ENCODE measurements at places on chromosomes 2 and 18.

- no peak for DNase-seq
These were observed 41.9 kb downstream of the ZNF521 start for GRCh38 chr18:25310045-25310444.

GRCh38 chr18:76497021-76497420 lies 2.0 kb upstream of the ZNF516 start:
- no peak for DNase-seq

DNA sequence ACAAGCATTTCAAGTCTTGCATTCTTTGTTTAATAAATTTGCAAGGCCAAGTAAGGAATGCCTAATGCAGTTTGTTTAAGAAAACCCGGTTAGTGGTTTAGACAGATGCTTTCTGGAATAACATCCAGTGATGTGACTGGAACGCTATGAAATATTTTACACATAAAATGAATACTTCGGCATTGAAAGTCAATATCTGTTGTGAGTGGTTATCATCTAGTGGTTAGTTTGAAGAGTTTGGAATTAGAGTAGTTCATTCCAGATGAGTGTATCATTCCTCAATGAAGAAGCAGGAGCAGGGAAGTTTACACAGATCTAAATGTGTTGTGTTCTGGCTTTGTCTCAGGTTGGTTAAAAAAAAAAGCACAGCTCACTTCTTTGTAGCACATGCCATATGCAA lies 608.0 kb upstream of the PIK3C3 start:
- DNase-seq = peak; percentile 64

GRCh38 chr2:72142570-72143440 lies 4.9 kb downstream of the CYP26B1 start:
- DNase-seq = peak; percentile 95

GRCh38 chr18:58639751-58640427 lies 11.0 kb upstream of the ALPK2 start:
- DNase-seq = no peak

- DNase-seq = no peak
These were observed 4.8 kb downstream of the CWC22 start for GRCh38 chr2:180002198-180002770.

GRCh38 chr18:50820901-50821520 lies 1.2 kb upstream of the MRO start:
- no peak for DNase-seq

DNA sequence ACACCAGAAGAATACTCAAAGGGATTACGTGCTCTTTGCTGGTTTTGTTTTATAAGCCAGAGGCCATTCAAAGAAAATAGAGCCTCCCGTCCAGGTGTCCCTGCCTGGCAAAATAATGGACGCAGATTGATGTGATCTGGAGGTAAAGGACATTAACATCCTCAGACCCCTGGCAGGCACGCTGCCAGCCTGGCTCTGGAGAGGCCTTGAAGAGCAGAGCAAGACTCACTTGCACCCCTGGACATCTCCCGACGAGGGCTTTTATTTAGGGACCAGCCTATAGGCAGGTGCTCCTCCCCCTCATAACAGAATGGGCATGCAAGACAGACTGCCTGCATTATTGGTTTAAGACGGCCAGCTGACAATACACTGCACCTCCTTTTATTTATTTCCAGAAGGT lies 291.3 kb downstream of the BCL11A start:
- no peak for DNase-seq

DNA sequence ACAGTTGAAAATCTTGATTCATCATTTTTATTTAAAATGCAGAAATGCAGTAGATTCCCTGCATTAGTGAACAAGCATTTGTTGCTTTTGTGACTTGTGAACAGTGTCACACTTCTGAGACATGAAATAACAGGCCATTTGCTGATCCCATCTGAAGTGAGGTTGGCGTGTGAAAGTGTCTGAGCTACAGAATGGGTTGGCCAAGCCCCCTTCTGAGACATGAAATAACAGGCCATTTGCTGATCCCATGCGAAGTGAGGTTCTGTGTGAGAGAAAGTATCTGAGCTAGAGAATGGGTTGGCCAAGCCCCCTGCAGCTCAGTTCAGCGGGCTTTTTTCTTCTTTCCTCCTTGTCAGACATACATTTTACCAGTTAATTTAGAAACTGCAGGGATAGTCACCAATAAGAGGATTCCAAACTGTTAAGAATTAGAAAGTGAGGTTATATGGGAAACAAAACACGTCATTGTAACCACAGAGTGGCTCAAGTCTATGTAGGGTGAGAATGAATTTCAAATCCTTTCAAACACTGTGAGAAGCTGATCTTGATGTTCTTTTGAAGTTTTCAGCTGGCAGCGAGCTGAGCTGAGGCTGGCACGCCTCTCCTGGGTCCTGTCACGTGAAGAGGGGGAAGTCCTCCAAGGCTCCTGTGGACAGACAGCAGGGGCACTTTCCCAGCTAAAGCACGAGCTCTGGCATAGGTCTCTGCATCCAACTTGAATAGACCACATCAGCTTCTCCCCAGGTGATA lies 339.2 kb upstream of the SALL3 start:
- no peak for DNase-seq

DNA sequence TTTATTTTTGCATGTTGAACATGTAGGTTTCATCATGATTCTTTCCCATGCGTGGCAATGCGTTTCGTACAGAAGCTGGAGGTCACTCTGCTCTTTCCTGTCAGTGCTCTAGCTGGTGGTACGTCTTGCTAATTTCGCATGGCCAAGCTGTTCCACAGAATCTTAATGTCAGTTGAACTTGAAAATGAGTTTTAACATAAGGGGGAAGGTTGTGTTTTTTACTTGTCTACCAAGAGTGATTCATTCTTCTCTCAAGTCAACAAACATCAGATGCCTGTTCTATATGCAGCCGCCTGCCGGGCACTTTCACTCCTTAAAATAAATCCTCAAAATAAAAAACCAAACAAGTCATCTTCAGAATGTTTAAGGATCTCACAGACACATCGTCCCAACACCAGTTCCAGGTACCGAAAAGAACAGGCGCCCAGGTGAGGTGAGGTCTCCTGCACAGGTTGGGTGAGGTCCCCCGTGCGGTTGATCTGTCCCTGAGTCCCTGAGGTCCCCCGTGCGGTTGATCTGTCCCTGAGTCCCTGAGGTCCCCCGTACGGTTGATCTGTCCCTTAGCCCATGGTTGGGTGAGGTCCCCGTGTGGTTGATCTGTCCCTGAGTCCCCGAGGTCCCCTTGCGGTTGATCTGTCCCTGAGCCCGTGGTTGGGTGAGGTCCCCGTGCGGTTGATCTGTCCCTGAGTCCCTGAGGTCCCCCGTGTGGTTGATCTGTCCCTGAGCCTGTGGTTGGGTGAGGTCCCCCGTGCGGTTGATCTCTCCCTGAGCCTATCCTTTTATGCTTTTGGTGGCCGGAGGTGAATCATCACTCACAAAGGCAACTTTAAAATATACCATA lies 57.0 kb upstream of the KCNG2 start:
- no peak for DNase-seq

DNA sequence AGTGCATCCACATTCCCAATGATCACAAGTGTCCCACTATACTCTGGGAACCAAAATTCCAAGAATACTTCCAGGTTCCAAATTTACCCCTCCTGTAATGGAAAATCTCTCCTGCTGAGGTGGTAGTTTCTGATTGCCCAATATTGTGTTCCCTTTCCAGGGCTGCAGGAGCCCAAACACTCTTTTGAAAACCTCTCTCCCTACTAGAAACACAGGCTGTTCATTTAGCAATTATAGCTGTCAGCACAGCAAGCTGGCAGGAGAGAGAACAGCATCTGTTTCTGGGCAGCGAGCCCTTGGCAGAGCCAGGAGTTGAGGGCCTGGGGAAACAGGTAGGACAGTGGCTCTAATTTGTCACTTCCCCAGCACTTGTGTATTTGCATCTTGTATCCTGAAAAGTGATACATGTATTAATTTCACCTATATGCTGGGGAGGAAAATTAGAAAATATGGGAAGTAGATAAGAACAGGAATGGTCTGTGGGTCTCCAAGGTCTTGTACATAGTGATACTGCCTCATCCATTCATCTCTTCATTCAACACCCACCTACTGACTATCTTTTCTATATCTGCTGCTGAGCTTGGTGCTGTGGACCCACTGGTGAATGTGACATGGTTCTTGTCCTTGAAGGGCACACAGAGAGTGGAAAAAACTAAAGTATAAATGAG lies 16.9 kb upstream of the PAIP2B start:
- DNase-seq = no peak

DNA sequence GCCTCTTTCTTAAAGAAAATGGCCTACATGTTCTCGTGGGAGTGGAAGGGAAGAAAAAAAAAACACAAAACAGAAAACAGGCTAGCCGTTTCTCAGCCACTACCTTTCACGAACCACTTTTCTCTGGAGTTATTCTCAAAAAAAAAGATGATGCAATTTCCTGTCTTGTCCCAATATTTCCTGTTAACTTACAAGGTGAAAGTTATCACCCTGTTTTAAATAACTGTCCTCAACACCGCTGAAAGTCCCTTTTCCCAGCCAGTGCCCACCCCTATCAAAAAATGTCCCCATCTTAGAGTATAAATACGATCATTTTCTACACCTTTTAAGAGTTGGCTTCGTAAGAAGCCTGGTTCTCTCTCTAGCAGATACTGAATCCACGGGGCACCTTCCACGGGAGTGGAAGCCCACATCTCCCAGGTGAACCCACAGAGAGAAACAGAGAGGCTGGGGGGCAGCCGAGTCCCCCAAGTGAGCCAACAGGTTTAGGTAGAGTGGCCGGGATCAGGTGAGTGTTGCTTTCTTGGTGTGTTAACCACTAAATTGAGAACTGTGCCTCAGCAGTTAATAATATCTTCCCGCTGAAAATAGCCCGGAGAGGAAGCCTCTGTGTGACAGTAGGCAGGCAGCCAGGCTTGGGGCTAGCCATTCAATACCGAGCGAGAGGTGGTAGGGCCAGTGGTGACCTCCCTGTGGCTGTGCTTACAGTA lies 15.9 kb downstream of the SMAD7 start:
- DNase-seq = no peak

DNA sequence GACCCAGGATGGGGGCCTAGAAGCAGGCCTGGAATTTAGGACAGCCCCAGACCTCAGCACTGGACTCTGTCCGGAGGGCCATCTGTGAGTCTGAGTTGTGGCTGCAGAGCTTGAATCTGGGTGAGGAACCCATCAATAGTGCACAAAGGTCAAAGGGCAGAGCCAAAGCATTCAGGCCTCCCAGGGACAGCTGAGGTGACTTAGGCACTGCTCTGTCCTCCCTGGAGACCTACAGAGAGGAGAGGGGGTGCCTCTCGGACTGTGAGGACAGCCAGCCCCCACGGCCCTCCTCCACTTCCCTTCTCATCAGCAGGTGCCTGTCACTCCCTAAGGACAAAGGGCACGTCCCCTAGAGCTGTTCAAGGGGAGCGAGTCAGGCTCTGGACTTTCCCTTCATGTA lies 25.1 kb upstream of the PRLH start:
- no peak for DNase-seq

- DNase-seq = no peak
These were observed 137.1 kb downstream of the LTBP1 start for GRCh38 chr2:33083699-33084387.

DNA sequence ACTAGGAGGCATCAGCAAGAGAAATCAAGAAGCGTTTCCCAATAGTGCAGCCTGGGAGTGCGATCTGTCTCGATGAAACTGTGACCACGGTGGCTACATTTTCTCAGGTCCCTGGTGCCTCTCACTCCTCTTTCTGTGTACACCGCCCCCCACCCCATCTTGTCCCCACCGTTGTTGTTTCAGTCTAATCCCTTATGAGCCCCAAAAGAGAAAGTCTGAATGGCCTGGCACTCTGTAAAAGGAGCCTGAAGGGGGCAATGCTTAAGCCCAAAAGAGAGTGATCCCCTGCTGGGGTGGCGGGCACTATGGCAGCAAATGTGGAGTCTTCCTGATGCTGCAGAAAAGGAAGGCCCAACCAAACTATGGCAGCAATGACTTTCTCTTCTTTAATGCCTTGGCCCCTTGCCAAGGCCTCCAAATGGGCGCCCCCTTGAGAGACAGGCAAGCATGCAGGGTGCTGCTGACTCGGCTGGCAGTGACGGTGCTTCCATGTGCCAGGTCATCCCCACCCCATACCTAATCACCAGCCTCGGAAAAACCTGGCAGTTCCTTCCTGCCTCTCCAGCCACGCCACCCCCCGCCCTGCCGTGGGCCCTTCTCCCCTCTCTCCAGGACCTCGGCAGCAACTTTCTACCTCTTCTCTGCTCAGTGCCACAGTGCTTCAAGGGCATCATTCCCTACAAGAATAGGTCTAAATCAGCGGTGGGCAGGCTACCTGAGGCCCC lies 123.0 kb downstream of the CYP26B1 start:
- no peak for DNase-seq

DNA sequence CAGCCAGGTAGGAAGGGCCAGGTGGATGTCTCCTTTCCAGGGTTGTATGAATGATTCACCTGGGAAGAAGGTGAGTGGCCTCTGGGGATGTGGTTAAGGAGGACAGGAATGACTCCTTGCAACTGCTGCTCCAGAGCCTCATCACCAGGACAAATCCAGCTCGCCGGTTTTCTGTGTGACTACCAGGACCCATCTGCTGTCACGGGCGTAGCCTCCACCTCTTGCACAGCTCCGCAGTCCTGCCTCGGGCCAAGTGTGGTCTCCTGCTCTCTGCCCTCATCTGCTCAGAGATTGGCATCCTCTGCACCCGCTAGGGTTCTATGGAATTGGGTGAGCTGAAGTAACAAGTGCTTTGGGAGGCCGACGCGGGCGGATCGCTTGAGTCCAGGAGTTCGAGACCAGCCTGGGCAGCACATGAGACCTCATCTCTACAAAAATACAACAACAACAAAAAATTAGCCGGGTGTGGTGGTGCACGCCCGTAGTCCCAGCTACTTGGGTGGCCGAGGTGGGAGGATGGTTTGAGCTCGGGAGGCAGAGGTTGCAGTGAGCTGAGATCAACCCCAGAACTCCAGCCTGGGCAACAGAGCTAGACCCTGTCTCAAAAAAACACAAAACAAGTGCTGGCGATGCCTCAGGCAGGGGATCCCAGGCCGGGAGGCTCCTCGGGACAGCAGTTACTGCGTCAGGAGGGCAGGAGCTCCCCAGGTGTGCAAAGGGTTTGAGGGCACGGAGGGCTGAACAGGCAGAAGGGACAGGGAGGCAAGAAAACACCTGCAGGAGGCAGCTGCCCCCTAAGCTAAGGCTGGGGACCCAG lies 831 bp upstream of the D2HGDH start:
- DNase-seq = no peak

- no peak for DNase-seq
These were observed 24.8 kb downstream of the LDLRAD4 start for GRCh38 chr18:13243363-13243762.

- no peak for DNase-seq
These were observed 19.0 kb downstream of the DYM start for GRCh38 chr18:49441338-49441938.

GRCh38 chr2:9215680-9216079 lies 9.1 kb downstream of the ASAP2 start:
- DNase-seq = no peak
